Effector CD4-positive, alpha-beta T cell (primary cell): ENCODE measurements at places on chromosomes 2 and 18.

GRCh38 chr2:13607139-13607538 lies 890.4 kb downstream of the TRIB2 start:
- DNase-seq, result no peak

DNA sequence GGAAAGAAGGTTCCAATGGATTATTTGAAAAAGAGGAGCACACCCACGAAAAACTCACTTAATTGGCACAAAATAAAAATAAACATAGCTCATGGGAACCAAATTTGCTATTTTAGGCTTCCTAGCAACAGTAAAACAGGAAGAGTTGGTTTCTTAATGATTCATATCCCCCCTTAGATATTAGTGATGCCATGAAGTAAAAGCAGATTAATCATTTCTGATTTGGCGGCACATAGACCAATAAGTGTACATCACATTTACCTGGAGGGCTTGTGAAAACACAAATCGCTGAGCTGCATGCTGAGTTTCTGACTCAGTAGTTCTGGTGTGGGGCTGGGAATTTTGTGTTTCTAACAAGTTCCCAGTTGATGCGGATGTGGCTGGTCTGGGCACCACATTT lies 260.4 kb downstream of the SLC4A3 start:
- DNase-seq, result no peak

GRCh38 chr2:14340703-14341102 lies 291.8 kb upstream of the LRATD1 start:
- no peak for DNase-seq

DNA sequence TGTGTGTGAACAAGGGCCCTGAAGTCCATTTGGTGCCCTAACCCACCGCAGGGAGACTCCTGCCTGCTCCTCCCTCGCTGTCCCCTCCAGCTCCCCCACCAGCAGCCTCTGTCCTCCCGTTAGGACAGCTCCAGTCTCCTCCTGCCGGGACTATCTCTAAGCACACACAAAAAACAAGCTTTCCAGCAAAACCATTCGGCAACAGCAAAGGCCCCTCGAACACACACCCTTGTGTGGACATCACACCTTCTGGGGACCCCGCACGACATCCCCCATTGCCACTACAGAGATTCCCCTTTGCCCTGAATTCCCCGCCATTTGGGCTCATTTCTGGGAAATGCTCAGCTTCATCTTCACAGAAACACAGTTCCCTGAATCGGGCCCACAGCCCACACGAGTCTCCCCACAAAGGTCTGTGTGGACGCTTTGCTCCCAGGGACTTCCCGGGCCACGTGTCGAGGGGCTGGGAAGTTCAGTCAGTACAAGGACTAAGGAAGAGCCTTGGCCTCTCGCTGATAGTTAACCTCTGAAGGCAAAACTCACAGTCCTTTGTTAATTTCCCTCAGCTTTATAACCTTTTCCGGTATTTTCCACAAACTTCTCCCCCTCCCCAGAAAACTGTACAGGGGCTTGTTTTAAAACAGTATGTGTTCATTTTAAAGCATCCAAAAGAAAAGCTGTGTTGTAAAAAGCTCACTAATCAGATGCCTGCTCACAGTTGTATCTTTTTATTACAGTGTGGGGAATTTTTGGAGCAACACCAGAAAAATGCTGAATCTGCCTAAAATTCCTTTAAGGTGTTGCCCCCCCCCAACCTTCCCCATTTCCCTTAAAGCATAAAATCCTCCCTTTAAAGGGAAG lies 25.9 kb downstream of the SMAD7 start:
- no peak for DNase-seq

GRCh38 chr18:984004-984403 lies 79.3 kb downstream of the ADCYAP1 start:
- DNase-seq, result no peak

DNA sequence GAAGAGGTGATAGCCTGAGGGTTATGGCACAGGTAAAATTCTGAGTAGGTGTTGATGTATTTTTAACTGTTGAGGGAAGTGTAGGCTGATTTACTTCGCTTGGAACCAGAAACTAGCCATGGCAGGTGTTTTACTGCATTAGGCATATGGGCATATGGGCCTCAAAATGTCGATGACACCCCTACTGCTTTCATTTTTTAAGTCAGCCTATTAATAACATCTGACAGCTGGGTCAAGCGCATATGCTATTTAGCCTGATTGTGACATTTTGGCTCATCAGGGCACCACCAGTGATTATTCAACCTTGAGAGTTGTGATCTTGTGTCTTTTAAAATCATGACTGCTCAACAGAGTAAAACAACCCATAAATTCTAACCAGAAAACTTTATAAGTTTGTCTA lies 1396.9 kb upstream of the NXPH2 start:
- DNase-seq, result no peak

DNA sequence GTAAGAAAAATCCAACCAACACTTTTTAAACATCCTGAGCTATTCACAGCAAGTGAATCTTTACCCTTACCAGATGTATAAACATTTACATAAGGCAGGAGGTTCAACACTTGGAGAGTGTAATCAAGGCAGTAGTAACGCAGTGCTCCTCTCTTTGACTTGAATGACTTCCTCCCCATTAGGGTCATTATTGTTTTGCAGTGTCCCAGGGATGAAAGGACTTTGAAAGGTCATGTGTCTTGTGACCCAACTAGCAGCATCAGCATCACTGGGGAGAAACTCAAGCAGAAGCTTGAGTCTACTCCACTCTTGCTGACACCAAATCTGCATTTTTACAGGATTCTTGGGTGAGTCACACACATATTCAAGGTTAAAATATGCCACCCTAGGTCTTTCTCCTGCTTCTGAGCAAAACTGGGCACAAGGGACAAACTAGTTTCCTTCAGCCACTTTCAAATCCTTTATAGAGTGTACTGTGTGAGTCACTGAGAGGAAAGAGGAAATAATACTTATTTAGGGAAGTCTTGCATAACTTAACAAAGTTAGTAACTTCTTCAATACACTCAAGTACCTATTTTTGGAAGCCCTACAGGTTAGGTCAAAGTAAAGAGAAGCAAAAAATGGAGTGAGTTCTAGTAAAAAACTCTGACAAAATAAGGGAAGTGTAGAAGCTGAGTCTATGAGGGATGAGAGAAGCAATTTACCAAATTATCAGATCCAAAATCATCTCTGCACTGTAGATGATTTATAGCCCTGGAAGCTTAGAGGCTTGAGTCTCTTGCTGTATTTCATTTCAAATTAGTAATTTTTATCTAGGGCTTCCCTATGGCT lies 51.0 kb upstream of the EML4 start:
- no peak for DNase-seq

- no peak for DNase-seq
Measured at GRCh38 chr2:140880573-140880972, 1250.2 kb downstream of the LRP1B start.

DNA sequence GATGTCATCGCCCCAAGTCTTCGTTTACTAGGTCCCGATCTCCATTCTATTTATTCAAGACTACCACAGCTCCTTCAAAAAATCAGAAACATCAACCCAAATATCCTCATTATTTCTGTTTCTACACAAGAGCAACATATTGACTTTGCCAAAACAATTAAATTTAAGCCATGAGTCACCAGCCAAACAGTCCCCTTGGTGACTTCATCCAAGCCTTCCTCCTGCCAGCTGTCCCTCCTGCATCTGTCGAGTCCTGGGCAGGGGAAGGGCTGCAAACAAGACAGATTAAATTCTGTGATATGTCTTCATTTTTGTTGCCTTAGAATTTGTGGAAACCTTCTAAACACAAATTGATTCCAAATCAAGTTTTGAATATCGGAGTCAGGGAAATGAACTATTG lies 110.3 kb downstream of the SP3 start:
- no peak for DNase-seq

DNA sequence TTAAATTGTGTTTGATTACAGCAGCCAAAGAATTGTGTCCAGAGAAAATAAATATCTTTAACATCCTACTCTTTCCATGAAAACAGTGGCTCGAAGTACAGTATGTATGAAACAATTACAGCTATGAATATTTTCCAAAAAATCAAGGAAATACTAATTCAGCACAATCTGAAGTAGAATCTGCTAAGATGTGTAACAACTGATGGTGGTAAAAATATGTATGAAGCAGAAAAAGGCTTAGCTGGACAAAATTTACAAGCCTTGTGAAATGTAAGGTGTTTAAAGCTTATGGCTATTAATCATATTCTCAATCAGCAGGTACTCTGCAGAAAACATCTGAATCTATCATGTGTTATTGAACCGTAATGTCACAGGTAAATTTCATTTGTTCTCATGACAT lies 16.6 kb downstream of the DYM start:
- DNase-seq, result no peak

- DNase-seq, result no peak
Measured at GRCh38 chr2:38572167-38572566, 30.6 kb downstream of the HNRNPLL start.
